ENCODE measurements at places on chromosomes 7 and 10. TPM values are rescaled to one million over a fixed set of nuclear protein-coding genes. Genes with fewer than 3 reads are reported as not detected.
A peak's percentile ranks its signal among the peaks of the same experiment; 100 is the strongest.

GRCh38 chr10:76051007-76051936, 619.8 kb downstream of the LRMDA start:
- DNase-seq, result no peak

GRCh38 chr10:2212244-2212834, 475.0 kb upstream of the ADARB2 start:
- no peak for DNase-seq

- DNase-seq, result no peak
These were observed 63.1 kb downstream of the ASB13 start for GRCh38 chr10:5603091-5603847.

GRCh38 chr7:70178211-70178610, 579.9 kb downstream of the AUTS2 start:
- DNase-seq, result no peak

DNA sequence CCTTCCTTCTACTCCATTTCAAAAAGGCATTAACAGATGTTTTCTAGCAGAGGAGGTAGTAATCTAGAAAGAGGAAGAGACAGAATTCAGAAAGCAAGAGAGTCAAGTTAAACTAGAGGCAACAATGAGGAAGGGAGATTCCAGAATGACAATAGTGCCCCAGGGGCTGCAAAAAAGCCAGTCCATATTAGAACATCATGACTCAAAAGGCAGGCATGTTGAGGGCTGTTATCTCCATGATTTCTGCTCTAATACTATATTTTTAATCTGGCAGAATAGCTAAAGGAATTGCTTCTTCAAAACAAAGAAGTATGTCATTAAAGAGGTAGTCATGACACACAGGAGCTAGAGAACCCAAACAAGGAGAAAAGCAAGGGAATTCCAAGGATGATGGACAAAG, 599.6 kb downstream of the INHBA start:
- DNase-seq, result peak; percentile 42

DNA sequence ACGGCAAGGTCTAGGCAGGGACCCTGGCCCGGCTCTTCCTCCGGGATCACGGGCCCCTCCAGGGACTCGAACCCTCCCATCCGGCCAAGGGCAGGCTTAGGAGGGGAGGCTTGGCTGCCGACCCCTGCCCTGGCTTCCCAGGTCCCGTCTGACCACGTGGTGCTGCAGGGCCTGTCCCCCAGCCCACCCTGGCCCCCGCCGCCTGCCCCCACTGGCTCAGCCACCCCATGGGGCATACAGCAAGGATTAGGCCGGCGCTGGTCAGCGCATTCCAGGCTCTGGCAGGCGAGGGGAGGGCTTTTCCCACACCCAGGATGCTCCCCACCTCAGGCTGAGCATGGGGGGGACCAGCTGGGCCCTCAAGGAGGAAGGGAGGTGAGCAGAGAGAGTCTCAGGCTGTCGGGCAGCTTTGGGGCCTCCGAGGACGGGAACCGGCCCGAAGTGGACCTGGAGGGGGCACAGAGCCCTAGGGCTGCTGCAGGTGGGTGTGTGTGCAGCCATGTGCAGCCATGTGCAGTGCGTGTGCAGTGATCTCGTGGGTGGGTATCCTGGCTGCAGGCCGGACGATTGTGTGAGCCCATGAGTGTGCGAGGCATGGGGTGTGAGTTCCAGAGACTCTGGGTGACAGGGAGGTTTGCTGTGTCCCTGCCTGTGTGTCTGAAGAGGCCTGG, 713 bp upstream of the GRIFIN start:
- no peak for DNase-seq

- no peak for DNase-seq
These were observed 58.1 kb upstream of the LBX1 start for GRCh38 chr10:101287183-101287996.

- peak; percentile 97 for DNase-seq
These were observed 4.1 kb upstream of the PLAU start for GRCh38 chr10:73906524-73907447.

DNA sequence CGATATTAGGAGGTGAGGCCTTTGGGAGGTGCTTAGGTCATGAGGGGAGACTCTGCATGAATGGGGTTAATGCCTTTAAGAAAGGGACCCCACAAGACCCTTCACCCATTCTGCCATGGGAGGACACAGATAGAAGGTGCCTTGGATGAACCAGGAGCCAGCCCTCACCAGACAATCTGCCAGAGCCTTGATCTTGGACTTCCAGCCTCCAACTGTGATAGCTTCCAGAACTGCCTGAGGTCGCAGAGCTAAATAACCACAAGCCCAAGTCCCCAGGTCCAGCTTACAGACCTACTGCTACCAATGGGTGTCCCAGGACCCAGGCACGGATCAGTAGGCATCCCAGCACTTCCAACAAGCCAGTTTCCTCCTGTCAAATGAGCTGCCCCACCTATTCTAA, 37.5 kb downstream of the TNS3 start:
- DNase-seq, result no peak

DNA sequence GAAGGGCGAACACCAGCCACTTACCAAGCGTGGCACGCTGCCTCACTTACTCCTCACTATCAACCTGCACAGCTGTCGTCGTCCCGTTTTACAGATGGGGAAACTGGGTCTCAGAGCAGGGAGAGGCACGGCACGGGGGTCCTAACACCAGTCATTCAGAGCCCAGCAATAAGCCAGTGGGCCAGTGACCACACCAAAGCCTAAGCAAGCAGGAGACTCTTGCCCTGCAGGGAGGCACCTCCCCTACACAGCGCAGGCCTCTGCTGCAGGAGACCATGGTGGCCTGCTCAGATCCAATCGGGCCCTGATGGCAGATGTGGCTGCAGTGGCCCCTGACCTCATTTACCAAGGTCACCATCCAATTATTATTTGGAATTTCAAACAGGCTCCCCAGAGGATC, 4.8 kb downstream of the SLIT1 start:
- no peak for DNase-seq

DNA sequence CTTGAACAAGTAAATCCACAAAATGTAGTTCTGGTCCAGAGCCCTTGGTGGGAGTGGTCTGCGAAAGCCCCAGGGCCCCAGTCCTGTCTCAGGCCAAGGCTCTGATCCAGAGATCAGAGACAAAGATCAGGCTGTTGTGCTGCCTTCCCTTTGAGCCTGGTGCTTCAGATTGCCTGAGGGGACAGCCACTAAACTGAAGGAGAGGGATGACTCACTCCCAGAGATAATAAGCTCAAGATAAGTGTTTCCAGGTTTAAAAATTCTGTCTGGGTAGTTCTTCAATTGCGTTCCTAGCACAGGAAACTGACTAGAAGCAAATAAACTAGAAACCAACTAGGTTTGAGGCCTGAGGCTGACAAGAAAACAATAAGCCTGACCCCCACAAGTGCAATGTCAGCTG, 190.2 kb downstream of the RAMP3 start:
- DNase-seq, result peak; percentile 90

The GNG11 gene
- 27.9 TPM for total RNA-seq

The RASSF4 gene
- total RNA-seq, result 9.6 TPM

The EBF3 gene
- not detected for total RNA-seq

The GBX1 gene
- total RNA-seq, result 0.41 TPM

The PLEKHS1 gene
- total RNA-seq, result not detected

Data from A172 (cell line).